Stimulated activated CD4-positive, alpha-beta T cell treated with anti-CD3 and anti-CD28 coated beads, Interleukin-1b, Interleukin-23, amount 100 ng/mL, for 48 hours (primary cell): ENCODE measurements at places on chromosomes 5 and 9.

GRCh38 chr9:133132174-133132573, 11.1 kb upstream of the RALGDS start:
- DNase-seq = no peak

- no peak for DNase-seq
These were observed 51.5 kb downstream of the PCSK1 start for GRCh38 chr5:96381526-96381925.

- no peak for DNase-seq
These were observed 3.2 kb upstream of the P4HA2 start for GRCh38 chr5:132230871-132231270.

- no peak for DNase-seq
These were observed 256.9 kb downstream of the TRIM32 start for GRCh38 chr9:116943970-116944369.

DNA sequence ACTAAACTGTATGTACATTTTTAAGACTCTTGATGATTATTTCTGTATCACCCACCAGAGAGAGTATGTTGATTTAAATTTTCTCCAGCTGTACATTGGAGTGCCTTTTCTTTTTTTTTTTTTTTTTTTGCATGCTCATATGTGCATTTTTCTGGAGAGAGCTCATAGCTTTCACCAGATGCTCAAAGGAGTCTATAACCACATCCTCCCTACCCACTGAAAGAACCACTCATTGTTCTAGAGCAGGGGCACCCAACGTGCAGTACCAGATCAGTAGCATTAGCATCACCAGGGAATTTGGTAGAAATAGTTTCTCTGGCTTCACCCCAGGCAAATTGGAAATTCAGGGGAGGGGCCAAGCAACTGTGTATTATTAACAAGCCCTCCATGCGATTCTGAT, 53.9 kb upstream of the TMEM171 start:
- DNase-seq = no peak

GRCh38 chr9:130663258-130663976, 977 bp upstream of the PRDM12 start:
- DNase-seq = peak; percentile 19

DNA sequence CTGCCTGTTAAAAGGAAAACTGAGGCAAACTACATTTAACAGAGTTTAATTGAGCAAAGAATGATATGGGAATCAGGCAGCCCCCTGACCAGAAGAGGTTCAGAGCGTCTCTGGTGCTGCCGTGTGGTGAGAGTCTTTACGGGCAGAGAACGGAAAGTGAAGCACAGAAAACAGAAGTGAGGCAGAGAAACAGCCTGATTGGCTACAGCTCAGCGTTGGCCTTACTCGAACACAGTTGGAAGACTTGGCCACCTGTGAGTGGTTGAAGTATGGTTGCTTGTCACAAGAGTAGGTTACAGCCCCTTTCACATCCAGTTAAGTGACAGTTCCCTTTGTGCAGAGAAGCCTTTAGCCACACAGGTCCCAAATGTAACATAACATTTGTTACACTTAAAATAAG, 16.9 kb upstream of the FBP1 start:
- peak; percentile 56 for DNase-seq
